PC-9 (cell line): ENCODE measurements at places on chromosomes 2 and 18. TPM values are rescaled to one million over a fixed set of nuclear protein-coding genes. Genes with fewer than 3 reads are reported as not detected.

Gene SPATA3
- not detected in 2 replicates for total RNA-seq

Gene OXER1
- total RNA-seq: not detected in 2 replicates

Gene CD8B2
- not detected in 2 replicates for total RNA-seq

Gene REEP1
- total RNA-seq: 0.25 and 0.31 TPM in 2 replicates

Gene RBMS1
- total RNA-seq: 50.7 and 65.1 TPM in 2 replicates

Gene FOXD4L1
- total RNA-seq: 0.28 and 0.43 TPM in 2 replicates

Gene MIB1
- total RNA-seq: 40.1 and 40.3 TPM in 2 replicates

Gene ZNF532
- 19.1 and 21.1 TPM in 2 replicates for total RNA-seq

Gene GKN1
- total RNA-seq: not detected in 2 replicates
